ENCODE measurements at places on chromosomes 6 and 20.
A peak's percentile ranks its signal among the peaks of the same experiment; 100 is the strongest.

- no peak for DNase-seq
Measured at GRCh38 chr20:46690219-46691106, 1.2 kb upstream of the TP53RK start.

GRCh38 chr6:80020381-80021120 lies 16.1 kb downstream of the TTK start:
- no peak for DNase-seq

DNA sequence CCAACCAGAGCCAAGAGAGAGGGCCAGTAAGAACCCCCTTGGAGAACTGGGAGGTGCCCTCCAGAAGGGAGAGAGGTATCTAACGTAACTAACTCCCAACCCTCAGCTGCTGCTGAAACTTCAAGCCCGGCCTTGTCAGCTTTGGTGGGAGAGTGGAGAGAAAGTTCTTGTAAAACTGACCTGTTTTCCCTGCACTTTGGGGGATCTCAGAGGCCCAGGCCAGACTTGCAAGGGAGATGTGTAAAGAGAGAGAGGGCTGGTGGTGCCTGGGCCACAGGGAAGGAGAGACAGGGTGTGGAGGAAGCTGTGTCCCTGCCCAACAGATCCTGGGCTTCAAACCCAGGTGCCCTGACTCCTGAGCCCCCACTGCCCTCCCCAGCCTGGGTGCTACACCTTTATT lies 17.3 kb upstream of the IP6K3 start:
- no peak for DNase-seq

- DNase-seq = no peak
Measured at GRCh38 chr20:53933232-53933846, 137.1 kb downstream of the BCAS1 start.

DNA sequence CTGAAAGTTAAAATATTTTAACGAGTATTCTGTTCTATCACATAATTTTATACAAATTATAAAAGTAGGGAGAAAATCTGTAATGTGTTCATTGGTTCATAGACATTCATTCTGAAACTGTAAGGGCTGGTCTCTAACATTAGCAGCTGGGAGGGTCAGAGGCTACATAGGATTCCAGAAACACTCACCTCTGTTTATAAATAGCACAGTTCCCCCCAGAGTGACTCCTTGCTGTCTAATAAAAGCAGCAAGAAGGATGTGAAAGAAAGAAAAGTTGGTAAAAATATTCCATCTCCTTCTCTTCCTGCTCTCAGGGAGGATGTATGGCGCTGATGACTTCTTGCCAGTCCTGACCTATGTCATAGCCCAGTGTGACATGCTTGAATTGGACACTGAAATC lies 25.3 kb upstream of the NAA20 start:
- DNase-seq = no peak

- DNase-seq = no peak
Measured at GRCh38 chr6:98054453-98054852, 771.4 kb upstream of the MMS22L start.

DNA sequence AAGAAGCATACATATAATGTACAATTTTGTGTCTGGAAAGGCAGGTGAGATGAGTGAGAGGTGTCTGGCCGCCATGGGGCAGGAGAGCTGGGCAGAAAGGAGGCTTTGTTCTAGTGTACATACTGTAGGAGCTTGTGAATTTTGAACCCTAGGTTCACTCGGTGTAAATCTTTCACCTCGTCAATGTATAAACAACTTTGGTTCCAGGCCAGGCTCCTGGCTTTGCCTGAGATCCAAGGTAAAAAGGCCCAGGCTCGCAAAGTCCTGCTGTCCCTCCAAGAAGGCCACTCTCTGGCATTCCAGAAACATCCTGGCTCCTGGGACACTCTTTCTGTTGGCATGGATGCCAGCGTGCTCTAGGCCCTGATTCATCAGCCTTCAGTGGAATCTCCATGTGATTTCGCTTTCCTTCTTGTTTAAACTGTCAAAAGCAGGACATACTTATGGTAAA lies 7.1 kb upstream of the SLC22A7 start:
- DNase-seq = no peak

DNA sequence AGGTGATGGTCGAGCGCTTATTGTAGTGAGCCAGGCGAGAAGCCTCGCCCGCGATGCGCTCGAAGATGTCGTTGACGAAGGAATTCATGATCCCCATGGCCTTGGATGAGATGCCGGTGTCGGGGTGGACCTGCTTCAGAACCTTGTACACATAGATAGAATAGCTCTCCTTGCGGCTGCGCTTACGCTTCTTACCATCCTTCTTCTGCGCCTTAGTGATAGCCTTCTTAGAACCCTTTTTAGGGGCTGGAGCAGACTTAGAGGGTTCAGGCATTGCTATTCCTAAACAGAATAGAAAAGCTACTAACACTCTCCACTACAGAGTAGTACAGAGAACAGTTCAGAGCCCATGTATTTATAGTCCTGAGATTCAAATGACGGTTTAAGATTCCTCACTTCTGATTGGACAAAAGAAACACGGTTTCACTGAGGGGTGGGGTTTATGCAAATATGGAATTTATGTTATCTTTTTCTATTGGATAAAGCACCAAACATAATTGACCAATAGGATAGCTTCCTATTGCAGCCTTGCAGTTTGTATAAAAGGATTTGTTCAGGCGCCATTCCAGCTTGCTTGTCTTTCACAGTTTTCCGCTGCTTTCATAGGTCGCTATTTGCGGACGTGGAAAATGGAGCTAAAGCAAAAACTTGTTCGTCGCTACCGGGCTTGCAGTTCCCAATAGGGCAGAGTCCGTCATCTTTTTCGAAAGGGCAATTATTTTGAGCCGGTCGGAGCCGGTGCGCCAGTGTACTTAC lies 43.7 kb upstream of the HFE start:
- DNase-seq = peak; percentile 46

DNA sequence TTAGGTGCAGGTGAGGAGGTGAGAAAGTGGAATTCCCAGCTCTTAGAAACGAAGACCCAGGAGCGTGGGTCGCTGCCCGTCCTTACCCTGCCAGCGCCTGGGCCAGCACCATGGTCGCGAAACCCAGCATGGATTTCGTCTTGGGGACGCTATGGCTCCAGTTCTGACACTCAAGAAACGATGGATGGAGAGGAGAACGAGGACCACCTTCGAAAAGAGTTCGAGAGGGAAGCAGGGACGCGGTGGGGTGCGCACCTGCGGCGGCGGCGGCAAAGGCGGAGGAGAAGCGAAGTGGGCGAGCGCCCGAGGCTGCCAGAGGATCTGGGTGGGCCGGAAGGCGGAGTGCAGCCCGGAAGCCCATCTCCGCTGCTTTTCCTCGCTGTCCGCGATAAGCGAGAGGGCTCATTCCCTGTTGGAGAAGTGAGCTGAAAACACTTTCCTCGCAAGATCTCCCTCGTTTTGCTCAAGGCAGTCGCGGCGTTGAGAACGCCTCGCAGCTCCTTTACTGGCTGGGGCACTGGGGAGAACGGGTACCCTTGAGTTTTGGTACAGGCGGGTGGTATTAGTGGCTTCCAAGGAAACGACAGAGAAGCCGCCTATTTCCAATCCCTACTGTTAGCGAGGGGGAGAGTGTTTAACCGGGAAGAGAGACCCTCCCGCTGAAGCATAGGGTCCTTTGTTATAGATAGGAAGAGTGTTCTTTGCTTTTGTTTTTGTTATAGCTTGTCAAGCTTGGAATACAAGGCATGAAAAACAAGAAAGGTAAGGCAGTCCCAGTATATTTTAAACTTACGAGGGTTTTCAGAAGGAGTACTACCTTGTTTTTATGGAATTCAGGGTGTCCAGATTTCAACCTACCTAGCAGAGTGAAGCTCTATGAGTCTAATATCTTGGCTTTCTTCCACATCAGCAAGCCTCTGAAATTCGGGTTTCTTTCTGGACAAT lies 109.5 kb downstream of the TRIM27 start:
- no peak for DNase-seq

- no peak for DNase-seq
Measured at GRCh38 chr6:20564269-20564668, 30.0 kb downstream of the CDKAL1 start.

DNA sequence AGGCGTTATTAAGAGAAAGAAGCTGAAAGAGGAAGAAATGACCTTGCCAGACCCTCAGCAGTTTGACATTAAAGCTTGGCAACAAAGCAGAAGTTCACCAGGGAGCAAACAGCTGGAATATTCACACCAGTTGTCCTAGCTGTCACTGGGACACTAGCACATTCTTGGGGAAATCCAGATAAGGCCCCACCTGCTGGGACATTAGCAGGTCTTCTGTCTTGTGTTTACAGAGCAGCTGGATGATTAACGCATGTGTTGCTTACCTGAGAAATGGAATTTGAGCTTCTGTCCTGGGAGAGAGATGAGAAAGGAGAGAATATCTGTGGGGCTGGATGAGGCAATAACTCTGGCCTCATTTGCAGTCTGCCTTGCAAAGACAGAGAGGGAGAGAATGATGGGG lies 137.6 kb upstream of the RIN2 start:
- no peak for DNase-seq

DNA sequence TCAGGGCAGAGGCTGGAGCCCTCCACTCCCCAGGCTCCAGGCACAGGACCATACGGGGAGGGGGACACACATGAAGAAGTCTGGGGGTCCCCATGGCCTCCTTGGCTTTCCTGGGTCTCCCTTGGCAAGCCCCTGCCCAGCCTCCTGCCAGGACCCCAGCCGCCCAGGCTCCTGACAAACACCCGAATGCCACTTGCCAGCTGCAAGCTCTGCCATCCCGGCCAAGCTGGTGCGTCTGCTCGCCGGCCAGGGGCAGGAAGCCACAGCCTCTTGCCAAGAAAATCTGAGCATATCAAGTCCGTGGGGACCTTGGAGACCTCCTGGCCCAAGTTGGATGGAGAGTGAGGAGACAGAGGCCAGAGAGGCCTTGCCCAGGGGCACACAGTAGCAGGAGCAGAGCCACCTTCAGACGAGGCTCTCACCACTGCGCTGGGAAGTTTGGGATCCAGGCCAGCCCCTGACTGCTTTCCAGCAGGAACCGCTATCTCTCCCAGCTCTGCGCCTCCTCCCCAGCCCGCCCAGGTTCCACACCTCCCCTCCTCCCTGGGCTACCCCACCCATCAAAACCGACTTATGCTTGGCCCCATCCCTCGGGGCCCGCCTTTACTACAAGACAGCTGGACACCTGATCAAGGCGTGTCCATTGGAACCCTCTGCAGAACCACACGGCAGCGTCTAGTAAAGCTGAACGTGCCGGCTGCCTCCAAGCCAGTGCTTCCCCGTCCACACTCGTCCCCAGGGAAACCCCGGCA lies 80.2 kb downstream of the GRM4 start:
- DNase-seq = no peak

Measured in T-helper 9 cell (primary cell).